ENCODE measurements at places on chromosomes 11 and 22.
A peak's percentile ranks its signal among the peaks of the same experiment; 100 is the strongest.

- no peak for DNase-seq
These were observed 59.9 kb downstream of the FAT3 start for GRCh38 chr11:92284558-92284957.

GRCh38 chr11:110526323-110526722 is 96.6 kb downstream of the FDX1 start:
- no peak for DNase-seq

DNA sequence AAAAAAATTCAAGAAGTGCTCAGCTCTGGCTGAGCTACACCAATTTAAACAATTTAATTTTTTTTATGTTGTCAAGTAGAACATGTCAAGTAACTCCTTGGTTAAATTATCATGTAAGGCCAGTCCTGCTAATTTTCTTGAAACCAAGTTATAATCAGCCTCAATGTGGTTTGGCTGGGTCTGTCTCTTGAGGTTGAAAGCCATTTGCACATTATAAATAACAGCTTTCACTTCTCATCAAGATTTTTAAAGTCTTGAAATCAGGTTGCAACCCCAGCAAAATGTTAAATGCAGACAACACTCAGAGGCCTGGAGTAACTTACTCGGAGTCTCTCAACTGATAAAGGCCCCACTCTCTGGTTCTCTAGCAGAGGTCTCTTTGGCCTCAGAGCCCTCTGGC is 324.4 kb downstream of the BRD1 start:
- no peak for DNase-seq

GRCh38 chr11:17753641-17754040 is 19.1 kb downstream of the KCNC1 start:
- no peak for DNase-seq

GRCh38 chr11:20962581-20962980 is 293.2 kb downstream of the NELL1 start:
- no peak for DNase-seq

DNA sequence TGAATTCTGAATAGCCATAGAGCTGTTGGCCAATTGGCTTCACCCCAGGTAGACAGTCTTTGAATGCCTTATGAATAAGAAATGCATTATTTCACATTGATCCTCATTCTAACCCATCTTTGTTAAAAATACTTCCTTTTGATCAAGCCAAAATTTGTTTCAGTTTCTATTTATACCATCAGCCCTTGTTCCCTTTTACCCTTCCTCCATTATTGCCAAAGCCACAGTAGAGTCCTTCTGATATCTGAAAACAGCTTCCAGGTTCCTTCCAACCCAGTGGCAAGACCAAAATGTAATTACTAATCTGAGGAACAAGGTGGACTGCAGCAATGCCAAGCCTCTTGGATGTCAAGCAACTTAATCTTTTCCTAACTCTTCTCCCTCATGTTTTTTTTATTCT is 458.8 kb downstream of the BUD13 start:
- DNase-seq = no peak

GRCh38 chr11:96111308-96111707 is 187.4 kb upstream of the MTMR2 start:
- DNase-seq = no peak

DNA sequence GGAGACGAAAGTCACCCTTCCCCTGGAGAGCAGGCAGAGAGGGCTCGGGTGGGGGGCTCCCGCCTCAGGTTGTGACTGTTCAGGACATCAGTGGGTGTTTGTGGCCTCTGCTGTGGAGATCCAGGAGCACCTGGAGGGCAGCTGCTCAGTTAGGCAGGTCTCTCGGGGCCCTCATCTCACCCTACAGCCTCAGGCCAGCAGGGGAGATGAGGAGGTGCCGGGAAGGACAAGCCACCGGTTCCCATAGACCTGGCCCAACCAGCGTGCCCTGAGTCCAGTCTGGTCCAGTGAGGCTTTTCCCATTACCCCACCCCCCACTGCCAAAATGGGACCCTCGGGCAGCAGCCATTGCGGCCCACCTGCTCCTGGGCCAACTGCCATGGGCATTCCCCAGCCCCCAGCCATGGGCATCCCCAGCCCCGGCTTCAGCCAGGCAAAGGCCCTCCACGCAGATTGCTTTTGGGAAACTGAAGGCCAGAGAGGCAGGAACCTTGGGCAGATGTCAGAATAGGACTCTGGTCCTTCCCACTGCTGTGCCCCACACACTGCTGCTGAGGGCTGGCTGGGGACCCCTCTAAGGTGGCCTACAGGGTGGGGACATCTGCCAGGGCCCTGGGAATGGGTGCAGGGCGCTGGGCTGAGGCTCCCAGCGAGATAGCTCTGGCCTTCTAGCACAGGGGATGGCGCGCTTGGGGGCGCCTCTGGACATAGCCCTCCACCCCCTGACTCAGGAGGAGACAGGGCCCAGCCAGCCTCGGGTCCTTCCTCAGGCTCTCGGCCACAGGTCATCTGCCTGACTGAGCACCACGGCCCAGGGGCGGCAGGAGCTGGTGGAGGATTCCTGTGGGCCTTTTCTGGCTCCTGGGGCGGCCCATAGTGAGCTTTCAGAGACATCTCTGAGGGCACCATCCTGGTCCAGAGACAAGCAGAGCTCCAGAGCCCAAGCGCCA is 4.8 kb downstream of the PIM3 start:
- DNase-seq = peak; percentile 35

GRCh38 chr22:29470159-29470855 is 9.7 kb upstream of the NEFH start:
- DNase-seq = peak; percentile 61

- no peak for DNase-seq
These were observed 10.8 kb upstream of the VSIG10L2 start for GRCh38 chr11:125935056-125935455.
